Lung (tissue), 17 donors: ENCODE measurements at places on chromosomes 11 and 22. TPM values are rescaled to one million over a fixed set of nuclear protein-coding genes. Genes with fewer than 3 reads are reported as not detected.

DNA sequence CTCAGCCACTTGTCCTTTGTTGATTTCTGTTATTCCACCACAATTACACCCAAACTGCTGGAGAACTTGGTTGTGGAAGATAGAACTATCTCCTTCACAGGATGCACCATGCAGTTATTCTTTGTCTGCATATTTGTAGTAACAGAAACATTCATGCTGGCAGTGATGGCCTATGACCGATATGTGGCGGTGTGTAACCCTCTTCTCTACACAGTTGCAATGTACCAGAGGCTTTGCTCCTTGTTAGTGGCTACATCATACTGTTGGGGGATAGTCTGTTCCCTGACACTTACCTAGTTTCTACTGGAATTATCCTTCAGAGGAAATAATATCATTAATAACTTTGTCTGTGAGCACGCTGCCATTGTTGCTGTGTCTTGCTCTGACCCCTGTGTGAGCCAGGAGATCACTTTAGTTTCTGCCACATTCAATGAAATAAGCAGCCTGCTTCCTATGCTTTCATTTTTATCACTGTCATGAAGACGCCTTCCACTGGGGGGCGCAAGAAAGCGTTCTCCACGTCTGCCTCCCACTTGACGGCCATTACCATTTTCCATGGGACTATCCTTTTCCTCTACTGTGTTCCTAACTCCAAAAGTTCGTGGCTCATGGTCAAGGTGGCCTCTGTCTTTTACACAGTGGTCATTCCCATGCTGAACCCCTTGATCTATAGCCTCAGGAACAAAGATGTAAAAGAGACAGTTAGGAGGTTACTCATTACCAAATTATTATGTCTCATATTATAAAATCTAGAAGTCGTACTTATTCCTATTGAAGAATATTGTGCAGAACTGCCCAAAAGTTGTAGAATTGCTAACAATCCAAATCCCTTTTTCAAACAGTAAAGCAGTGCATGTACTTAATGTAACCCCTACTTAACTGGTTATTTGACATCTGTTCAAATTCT is 53.2 kb downstream of the OR4C6 start:
- no peaks in the 10 kb centered on the region for H3K4me1 ChIP-seq
- no peak overlapping the region for H3K27ac ChIP-seq
- H3K27me3 ChIP-seq, result no peaks in the 10 kb centered on the region
- no peak overlapping the region for H3K4me3 ChIP-seq

DNA sequence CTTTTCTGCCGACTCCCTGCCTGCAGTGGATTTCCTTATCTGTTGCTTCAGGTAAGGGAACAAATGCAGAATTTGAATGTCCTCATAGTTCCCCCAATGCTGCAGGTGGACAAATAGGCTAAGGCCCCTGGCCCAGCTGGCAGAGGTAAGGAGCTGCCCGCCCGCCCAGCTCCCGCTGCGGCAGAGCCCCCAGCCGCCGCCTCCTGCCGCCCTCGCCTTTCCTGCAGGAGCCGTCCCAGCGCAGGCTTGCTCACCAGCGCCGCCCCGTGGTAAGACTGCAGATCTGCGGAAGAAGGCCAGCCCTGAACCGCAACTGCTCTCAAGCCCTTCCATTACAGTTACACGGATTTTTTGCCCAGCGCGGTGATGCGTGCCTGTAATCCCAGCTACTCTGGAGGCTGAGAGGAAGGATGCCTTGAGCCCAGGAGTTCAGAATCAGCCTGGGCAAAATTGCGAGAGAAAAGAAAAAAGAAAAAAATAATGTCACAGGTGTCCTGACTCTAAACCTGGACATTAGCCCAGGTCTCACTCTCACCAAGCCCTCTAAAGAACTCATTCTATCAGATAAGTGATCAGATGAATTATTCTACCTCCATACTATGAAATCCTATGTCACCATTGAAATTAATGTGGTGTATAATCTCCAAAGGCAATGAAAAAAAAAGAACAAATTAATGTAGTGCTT is 51.2 kb upstream of the EMID1 start:
- H3K4me1 ChIP-seq, result no peaks in the 10 kb centered on the region
- H3K27me3 ChIP-seq, result no peaks in the 10 kb centered on the region
- no peak overlapping the region for H3K27ac ChIP-seq
- H3K4me3 ChIP-seq, result no peak overlapping the region

DNA sequence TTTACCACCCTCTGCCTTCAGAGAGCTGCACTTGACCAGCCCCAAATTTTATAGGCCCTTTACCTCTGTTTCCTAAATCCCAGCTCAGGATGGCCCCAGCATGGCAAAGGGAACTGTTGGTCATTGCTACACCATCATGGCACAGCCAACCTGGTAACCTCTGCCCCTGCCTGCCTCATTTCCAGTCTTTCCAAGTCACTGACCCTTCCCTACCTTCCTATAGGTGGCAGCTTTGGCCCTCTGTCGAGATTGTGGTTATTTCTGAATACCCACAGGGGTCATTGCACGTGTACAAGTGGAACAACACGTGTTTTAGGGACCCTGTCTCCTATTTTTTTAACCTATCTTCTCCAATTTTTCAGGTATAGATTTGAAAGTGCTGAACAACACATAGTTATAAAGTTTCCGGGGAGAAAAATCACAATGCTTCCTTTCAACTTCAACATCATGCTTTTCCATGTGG is 2.8 kb downstream of the GALNT18 start:
- H3K4me1 ChIP-seq, result peaks cover 5% of the 10 kb centered on the region
- H3K27ac ChIP-seq, result no peak overlapping the region
- no peak for DNase-seq
- peak overlapping the region; percentile 80 for H3K4me3 ChIP-seq
- H3K27me3 ChIP-seq, result peaks cover 10% of the 10 kb centered on the region
- no peaks in the 10 kb centered on the region for H3K36me3 ChIP-seq

- H3K4me3 ChIP-seq, result no peak overlapping the region
- no peaks in the 10 kb centered on the region for H3K4me1 ChIP-seq
- H3K27me3 ChIP-seq, result no peaks in the 10 kb centered on the region
These were observed 4.7 kb downstream of the KLHL35 start for GRCh38 chr11:75428281-75428724.

BIK gene
- 6.1 TPM for total RNA-seq

SYCE3 gene
- not detected for total RNA-seq

GRCh38 chr11:4467811-4468606 is 14.4 kb upstream of the OR52K1 start:
- H3K36me3 ChIP-seq, result no peaks in the 10 kb centered on the region
- no peaks in the 10 kb centered on the region for H3K27me3 ChIP-seq
- no peak for DNase-seq
- no peak overlapping the region for H3K4me3 ChIP-seq
- no peaks in the 10 kb centered on the region for H3K4me1 ChIP-seq

GRCh38 chr11:74948546-74948897 is 369 bp downstream of the XRRA1 start:
- H3K4me1 ChIP-seq, result peaks cover 8% of the 10 kb centered on the region
- H3K4me3 ChIP-seq, result peak overlapping the region; percentile 74
- H3K36me3 ChIP-seq, result peaks cover under 1% of the 10 kb centered on the region
- no peak for DNase-seq

GRCh38 chr11:110435780-110436717 is 6.3 kb downstream of the FDX1 start:
- peaks cover 6% of the 10 kb centered on the region for H3K36me3 ChIP-seq
- no peak overlapping the region for H3K27ac ChIP-seq
- no peaks in the 10 kb centered on the region for H3K27me3 ChIP-seq
- H3K4me3 ChIP-seq, result no peak overlapping the region
- no peak for DNase-seq

DNA sequence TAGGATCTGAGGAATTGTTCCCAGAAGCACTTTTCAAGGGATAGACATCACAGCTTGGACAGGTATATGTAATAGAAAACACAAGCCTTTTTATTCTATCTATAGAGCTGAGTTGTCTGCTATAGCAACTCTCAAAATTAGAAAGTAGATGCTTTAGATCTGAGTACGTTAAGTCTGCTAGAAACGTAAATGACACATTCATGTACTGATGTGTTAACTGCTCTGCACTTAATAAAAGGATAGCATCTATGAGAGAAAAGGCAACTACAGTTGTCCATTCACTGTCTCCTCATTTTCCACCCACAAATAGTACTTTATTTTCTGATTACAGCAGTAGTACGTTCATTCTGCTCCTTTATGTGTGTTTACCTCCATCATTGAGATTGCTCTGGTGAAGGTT is 6.0 kb upstream of the STT3A start:
- no peak overlapping the region for H3K4me3 ChIP-seq
- peaks cover 21% of the 10 kb centered on the region for H3K36me3 ChIP-seq
- DNase-seq, result no peak
- H3K27me3 ChIP-seq, result no peaks in the 10 kb centered on the region
- no peak overlapping the region for H3K27ac ChIP-seq
- no peaks in the 10 kb centered on the region for H3K4me1 ChIP-seq

GRCh38 chr11:115637599-115638241 is 133.5 kb upstream of the CADM1 start:
- H3K27me3 ChIP-seq, result peaks cover 6% of the 10 kb centered on the region
- no peaks in the 10 kb centered on the region for H3K4me1 ChIP-seq
- no peaks in the 10 kb centered on the region for H3K36me3 ChIP-seq
- H3K27ac ChIP-seq, result no peak overlapping the region

GRCh38 chr11:57394203-57394965 is 3.9 kb upstream of the PRG2 start:
- H3K36me3 ChIP-seq, result no peaks in the 10 kb centered on the region
- no peak overlapping the region for H3K4me3 ChIP-seq
- no peaks in the 10 kb centered on the region for H3K27me3 ChIP-seq
- no peak for DNase-seq
- no peak overlapping the region for H3K27ac ChIP-seq

DNA sequence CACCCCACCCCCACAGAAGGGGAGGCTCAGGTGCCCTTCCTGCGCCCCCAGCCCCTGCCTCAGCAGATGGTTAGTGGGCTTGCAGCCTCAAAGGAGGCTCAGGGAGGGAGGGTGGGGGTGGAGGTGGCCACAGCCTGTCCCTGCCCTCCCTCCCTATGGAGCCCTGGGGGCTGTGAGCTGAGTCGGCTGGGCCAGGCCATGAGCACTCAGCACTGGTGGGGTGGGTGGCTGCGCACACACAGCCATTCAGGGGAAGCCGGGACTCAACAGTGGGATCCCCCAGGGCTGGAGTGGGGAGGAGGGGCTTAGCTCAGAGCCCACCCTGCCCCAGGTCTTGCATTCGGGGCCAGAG is 50.2 kb downstream of the FLRT1 start:
- H3K4me1 ChIP-seq, result no peaks in the 10 kb centered on the region
- H3K27me3 ChIP-seq, result no peaks in the 10 kb centered on the region
- no peak overlapping the region for H3K27ac ChIP-seq
- DNase-seq, result no peak
- no peak overlapping the region for H3K4me3 ChIP-seq
- H3K36me3 ChIP-seq, result no peaks in the 10 kb centered on the region

- H3K27ac ChIP-seq, result no peak overlapping the region
- H3K4me1 ChIP-seq, result no peaks in the 10 kb centered on the region
- H3K27me3 ChIP-seq, result peaks cover 12% of the 10 kb centered on the region
- no peak overlapping the region for H3K4me3 ChIP-seq
- no peak for DNase-seq
These were observed 22.8 kb downstream of the PIM3 start for GRCh38 chr22:49983148-49984042.

GRCh38 chr11:123564221-123564620 is 90.2 kb downstream of the SCN3B start:
- H3K4me1 ChIP-seq, result peaks cover 5% of the 10 kb centered on the region
- no peak overlapping the region for H3K27ac ChIP-seq
- H3K27me3 ChIP-seq, result no peaks in the 10 kb centered on the region
- H3K4me3 ChIP-seq, result no peak overlapping the region
- H3K36me3 ChIP-seq, result no peaks in the 10 kb centered on the region

DNA sequence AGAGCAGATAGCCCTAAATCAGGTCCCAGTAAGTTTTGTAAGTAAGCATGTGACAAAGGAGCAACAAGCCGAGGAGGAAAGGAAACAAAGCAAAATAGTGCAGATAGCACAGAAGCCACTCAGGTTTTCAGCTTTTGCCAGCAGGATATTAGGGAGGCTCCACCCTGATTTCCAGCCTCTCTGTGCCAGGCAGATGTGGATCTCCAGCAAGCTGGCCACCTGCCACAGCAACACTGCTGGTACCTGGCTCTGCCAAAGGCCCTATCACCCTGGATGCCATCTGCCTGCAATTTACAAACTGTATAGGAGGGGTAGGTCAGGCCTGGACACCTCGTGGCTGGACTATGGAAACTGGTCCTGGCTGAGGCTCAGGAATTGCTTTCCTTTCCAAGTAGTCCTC is 12.2 kb upstream of the NNMT start:
- H3K27ac ChIP-seq, result no peak overlapping the region
- peaks cover 7% of the 10 kb centered on the region for H3K4me1 ChIP-seq
- no peaks in the 10 kb centered on the region for H3K27me3 ChIP-seq
- H3K36me3 ChIP-seq, result no peaks in the 10 kb centered on the region
- no peak for DNase-seq
